ENCODE measurements at places on chromosomes 12 and 14.

DNA sequence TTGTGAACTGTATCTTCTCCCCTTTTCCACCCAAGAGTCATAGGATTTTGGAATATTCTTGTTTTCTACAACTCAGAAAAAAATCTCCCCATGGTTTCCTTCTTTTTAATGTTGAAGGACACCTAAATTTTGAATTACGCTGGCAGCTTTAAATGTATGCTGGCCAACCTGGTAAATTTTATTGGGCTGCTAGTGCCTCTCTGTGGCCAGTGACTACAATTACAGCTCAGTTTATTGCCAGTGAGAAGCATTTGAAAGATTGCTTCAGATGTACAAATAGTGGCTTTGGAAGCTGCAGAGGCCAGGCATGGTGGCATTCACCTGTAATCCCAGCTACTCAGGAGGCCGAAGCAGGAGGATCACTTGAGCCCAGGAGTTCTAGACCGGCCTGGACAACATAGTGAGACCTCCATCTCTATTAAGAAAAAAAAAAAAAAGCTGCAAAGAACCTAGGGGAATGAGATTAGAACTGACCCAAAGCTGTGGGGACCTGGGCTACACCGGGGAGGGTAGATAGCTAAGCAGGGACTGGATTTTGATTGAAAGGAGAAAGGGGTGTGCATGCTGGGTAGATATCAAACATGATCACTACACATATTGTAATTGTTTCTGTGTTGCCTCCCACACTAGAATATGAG, 7.6 kb upstream of the RAB21 start:
- peak; percentile 27 for DNase-seq

GRCh38 chr14:75549169-75549568, 26.9 kb downstream of the BATF start:
- no peak for DNase-seq

- DNase-seq = no peak
These were observed 50.2 kb downstream of the TPCN1 start for GRCh38 chr12:113271466-113271852.

GRCh38 chr14:69323266-69323998, 63.5 kb downstream of the GALNT16 start:
- DNase-seq = no peak

DNA sequence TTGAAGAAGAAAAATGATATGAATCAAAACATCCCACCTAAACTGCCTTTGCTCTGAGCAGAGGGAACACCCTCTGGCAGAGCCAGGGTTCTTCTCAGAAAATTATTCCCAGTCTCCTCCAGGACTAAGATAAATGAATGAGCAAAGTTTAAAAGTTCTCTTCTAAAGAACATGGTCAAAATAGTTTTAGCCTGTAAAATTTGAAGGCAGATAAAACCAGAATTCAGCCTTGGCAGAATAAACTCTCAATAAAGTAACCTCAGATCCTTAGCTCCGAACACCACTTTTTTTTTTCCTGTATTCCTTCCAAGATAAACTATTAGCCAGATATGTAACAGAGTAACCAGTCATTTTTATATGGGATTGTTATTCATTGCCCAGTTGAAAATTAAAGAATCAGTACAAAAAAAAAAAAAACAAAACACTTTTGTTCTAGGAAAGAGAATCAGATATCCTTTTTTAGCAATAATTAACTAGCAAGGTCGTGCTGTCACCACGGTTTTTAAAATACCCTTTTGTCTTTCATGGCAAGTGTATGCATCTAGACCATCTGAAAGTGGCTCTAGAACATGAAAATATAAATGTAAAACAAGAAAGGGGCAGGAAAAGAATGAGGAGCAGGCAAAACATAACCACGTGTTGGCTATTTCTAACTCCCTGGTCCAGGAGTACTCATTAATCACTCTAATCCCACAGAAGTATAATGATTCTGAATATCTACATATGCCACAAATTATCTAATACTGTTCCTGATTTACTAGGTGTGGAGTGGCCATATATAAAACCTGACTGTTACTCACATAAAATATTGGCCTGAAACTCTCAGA, 60.8 kb downstream of the CAPZA3 start:
- DNase-seq = no peak

- DNase-seq = no peak
These were observed 88.8 kb downstream of the FUT8 start for GRCh38 chr14:65501328-65501727.

DNA sequence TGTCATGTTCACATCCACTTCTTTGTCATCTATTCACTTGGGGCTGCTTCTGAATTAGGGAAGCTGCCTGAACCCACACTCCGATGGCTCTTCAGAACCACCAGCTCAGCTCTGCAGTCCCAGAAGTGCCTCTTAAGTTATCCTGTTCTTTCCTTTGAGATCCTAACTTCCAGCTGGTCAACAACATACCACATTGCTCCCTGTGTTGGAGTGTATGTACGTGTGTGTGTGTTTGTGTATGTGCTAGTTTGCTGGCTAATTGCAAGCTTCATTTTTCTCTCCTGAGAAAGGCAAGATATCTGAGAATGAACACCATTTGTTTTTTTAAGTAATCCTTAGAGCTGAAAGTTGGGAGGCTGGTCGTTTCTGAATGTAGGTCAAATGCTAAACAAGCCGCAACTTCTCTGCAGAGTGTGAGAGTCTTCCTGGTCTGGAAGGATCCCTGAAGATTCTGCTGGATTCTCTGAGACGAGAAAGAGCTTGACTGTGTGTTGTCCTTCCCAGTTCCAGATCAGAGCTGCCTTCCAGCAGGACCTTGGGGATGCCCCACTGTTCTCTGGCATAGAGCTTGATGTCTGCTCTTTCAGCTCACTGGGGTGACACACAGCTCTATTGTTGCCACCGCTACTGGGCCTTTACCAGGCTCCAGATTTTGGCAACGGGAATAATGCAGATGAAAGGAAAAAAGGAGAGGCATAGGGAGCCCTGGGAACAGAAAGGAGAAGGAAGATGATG, 839 bp downstream of the GSG1 start:
- no peak for DNase-seq

- no peak for DNase-seq
These were observed 40.9 kb downstream of the DEGS2 start for GRCh38 chr14:100118396-100119011.

- no peak for DNase-seq
These were observed at the start of gene SLC5A8 for GRCh38 chr12:101209319-101210302. Gene SLC5A8 (minus strand): TSS chr12:101210238. CDS start chr12:101209848, 390 bp downstream.

All from iPS DF 6.9 (cell line).